Activated CD4-positive, alpha-beta T cell treated with anti-CD3 and anti-CD28 coated beads, Interleukin-2, amount 50 U/mL, for 48 hours (primary cell): ENCODE measurements at places on chromosomes 3 and 15.

- peak; percentile 49 for DNase-seq
Observed at GRCh38 chr3:12869035-12869621, 27.8 kb upstream of the RPL32 start.

- DNase-seq = peak; percentile 3
Observed at GRCh38 chr3:190384309-190384756, 3.6 kb upstream of the CLDN16 start.

- no peak for DNase-seq
Observed at GRCh38 chr3:116029266-116029665, 406.0 kb downstream of the GAP43 start.

- DNase-seq = no peak
Observed at GRCh38 chr3:161401389-161401788, 30.1 kb upstream of the SPTSSB start.
